Tongue (tissue), 3 donors: ENCODE measurements at places on chromosomes 16 and 17.
A peak's percentile ranks its signal among the peaks of the same experiment; 100 is the strongest.

DNA sequence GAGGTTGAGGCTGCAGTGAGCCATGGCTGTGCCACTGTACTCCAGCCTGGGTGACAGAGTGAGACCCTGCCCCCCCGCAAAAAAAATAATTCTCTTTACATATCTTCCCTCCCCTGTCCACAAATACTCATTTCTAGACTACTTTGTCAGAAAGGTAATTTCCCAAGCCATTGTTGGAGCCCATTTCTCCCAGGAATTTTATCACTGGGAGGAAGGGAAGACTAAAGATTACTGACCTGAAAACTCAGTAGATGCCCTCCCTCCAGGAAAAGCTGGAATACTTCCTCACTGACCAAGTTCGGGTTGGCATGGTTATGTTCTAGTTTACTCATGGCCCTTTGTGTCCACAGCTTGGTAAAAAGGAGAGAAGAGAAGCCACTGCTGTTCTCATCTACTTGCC lies 4.1 kb downstream of the CALCOCO2 start:
- no peak for DNase-seq

DNA sequence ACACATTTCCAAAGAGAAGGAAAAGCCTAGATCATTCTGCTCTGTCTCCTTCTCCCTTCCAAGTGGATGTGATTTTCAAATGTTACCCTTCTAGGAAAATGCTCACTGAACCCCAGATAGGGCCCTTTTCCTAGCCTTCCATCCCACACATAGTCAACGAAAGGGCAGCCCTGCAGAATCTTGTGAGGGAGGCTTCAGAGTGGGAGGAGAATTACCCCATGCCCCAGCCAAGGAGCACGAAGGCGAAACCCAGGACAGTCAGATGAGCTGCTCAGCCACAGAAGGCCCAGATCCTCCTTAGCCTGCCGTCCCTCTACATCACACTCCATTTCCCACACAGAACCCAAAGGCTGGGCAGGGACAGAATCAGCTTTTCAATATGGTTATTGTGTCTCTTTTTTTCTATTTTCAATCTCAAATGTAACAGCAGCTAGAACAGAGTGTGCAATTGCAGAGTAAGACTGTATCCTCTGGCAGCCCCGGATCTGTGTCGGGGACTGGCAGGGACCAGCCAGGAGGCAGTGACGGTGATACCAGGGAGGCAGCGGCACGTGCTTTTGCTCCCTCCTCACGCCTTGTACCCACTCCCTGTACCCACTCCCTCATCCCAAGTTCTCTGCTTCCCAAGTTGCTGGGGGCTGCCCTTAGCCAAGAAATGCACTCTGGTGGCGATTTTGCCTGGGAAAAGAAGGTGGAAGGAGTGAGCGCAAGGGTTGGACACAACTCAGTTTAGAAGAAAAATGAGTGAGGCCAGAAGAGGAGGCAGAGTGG lies 3.7 kb upstream of the SDK2 start:
- no peak for DNase-seq

DNA sequence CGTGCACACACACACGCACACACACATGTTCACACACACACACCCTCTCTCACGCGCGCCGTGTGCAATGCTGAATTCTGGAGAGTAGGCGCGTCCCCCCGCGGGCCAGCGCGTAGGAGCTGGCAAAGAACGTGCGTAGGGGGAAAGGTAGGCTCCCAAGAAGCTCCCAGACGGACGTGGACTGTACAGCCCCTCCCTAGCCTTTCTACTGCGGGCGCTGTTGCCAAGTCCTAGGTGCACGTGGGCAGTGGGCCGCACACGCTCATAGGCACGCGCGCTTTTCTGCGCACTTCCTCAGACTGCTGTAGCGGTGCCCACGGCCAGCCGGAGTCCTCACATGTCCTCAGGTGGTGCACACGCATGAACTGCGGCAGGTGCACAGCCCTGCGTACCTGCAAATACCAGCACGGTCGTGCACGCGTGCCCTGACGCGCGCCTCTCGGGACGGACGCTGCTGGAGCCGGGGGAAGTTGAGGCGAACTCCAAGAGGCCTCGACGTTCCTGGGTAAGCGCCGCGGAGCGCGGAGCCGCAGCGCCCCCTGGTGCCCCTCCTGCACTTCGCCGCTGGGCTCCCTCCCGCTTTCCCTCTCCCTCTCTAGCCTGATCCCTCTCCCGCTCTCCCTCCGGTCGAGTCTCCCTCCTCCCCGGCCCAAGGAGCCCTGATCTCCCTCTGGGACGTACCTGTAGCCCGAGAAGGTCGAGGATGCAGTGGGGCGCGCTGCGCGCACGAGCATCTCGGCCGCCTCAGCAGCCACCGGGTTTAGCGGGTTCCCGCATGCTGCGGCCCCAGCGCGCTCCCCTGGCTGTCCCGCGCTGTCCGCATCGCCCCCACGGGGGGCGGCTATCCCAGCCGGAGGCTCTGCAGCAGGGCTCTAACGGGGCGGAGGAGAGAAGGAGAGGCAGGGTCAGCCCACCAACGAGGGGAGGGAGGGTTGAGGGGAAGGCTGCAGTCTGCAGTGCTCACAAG lies 749 bp downstream of the GRIN2A start:
- peak; percentile 72 for DNase-seq

GRCh38 chr16:56269281-56269680 lies 78.0 kb downstream of the GNAO1 start:
- DNase-seq: no peak

DNA sequence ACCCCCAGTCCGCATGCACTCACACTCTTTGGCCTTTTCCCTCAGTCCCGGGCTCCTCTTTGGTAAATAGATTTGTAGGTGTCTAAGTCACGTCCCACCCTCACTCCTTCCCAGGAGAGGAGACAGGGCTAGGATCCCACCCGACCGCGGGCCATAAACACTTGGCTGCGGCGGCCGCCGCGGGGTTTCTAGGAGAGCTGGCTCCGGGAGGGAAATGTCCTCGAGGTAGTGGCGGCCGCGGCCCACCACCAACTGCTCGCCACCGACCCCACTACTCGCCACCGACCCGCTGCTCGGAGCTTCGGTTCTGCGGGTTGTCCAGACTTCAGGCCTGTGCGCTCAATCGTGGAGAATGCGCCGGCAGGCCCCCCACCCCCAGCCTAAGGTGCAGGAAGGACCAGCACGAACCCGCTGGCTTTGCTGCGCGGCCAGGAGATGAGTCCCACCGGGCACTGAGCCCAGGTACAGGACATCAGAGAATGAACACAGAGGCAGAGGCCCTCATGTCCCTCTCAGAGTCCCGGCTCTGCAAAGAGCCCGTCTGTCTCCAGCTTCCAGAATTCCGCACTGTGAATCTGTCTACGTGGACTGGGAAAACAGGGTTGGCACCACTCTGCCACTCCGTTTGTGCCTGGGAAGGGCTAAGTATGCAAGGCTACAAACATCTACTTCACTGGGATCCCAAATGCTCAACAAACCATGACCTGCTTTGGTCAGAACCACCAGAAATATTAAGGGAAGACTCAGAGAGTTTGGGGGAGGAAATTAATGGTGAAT lies 2.5 kb downstream of the PRAC2 start:
- no peak for DNase-seq

DNA sequence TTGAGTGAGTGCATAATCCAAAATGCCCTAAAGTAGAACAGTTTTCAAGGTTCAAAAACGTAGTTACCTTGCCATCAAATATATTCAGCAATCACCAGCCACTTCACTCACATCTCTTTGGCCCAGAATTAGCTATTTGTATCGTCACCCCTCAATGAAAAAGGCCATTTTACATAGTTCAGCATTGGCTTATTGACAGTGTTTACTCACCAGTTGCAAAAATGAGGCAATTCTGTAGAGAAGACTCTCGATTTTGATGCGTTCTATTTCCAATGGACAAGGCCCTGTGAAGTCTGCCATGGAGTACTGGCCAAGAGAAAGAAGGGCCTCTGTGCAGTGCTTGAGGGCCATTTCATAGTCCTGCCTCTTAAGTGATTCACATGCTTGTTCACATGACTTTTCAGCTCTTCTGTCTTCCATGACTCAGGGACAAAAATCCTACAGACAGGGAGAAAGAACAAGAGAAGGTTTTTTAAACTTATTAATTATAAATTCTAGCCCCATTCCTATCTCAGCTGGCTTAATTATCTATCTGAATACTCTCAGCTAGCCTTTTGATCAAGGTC lies 26.5 kb downstream of the HELZ start:
- no peak for DNase-seq

DNA sequence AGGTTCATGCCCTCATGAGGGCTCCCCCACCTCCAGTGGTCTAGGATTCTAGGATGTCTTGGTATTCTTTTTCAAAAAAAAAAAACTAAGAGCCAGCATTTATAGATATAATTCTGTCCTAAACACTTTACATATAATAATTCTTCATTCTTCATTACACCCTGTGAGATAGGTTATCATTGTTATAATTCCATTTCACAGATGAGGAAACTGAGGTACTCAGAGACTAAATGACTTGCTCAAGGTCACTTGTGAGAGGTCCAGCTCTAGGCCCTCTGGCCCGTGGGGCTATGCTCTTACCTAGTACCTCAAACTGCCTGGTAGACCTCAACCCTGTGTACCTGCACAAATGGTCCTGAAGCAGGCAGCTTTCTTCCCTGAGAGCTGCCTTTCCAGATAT lies 172.2 kb downstream of the PRKCB start:
- no peak for DNase-seq
